CD4-positive, alpha-beta T cell (primary cell): ENCODE measurements at places on chromosomes 1 and 21. TPM values are rescaled to one million over a fixed set of nuclear protein-coding genes. Genes with fewer than 3 reads are reported as not detected.

GRCh38 chr21:33569991-33570390 lies 18.5 kb downstream of the DONSON start:
- H3K4me1 ChIP-seq = no peaks in the 10 kb centered on the region
- peaks cover 79% of the 10 kb centered on the region for H3K36me3 ChIP-seq
- DNase-seq = no peak
- no peak overlapping the region for H3K4me3 ChIP-seq
- H3K27ac ChIP-seq = no peak overlapping the region
- H3K27me3 ChIP-seq = no peaks in the 10 kb centered on the region

DNA sequence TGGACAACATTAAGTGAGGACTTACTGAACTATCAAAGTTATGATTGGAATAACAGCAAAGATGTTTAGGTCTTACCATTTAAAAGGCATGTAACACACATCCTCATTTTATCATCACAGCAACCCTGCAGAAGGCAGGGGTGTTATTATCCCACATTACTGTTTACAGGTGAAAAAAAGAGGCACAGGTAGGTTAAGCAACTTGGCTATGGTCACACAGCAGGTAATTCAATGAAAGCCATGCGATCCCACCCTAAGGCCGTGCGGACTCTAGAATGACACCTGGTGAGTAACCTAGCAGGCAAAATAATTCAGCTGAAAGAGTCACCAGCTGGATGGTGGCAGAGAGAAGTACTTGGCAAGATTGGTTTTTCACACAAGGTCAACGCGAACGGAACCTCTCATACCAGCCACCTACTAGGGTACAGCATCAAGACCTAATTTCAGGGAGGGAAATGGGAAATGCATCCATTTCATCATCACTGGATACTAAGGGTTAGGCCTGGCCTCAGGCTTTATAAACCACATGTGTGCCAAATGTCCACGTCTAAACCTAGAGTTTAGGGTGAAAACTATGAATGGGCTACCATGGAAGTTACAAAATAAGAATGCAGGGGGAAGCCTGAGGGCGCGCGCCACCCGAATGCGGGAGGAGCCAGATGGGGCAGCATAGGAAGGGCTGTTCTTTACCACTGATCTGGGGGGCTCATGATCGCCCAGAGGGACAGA lies 85.3 kb downstream of the SLC66A1 start:
- no peak overlapping the region for H3K27ac ChIP-seq
- H3K36me3 ChIP-seq = peaks cover 48% of the 10 kb centered on the region
- H3K4me3 ChIP-seq = no peak overlapping the region
- H3K4me1 ChIP-seq = peaks cover 71% of the 10 kb centered on the region
- DNase-seq = no peak
- H3K27me3 ChIP-seq = no peaks in the 10 kb centered on the region

DNA sequence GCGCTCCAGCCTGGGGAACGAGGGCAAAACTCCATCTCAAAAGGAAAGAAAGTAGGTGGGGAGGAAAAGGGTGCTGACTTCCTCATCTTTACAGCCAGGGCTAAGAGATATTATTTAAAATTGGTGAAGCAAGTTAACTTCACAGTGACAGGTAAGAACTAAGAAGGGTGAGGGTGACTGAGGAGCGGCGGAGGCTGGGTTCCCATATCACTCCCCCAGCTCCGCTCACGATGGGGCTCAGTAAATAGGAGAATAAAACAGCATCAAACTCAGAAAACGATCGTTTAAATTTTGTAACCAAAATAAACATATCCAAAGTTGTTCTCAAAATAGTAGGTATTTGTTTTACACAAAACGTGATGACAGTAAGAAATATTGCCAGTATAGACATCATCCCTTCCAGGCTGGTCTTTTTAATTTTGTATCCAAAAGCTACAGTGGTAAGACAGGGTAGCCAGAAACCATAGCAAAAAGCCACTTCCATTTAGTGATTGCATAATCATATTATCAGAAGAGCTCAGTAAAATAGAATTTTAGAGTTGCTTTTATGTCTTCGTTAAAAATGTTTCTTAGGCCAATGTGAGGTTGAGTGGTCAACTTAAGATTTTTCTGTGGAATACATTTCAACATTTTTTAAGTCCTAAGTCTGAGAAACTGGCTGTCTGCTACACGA lies 26.2 kb upstream of the ADARB1 start:
- H3K4me1 ChIP-seq = no peaks in the 10 kb centered on the region
- no peak overlapping the region for H3K27ac ChIP-seq
- no peak for DNase-seq
- no peak overlapping the region for H3K4me3 ChIP-seq

GPR153 gene
- total RNA-seq = 0.14 TPM

DNA sequence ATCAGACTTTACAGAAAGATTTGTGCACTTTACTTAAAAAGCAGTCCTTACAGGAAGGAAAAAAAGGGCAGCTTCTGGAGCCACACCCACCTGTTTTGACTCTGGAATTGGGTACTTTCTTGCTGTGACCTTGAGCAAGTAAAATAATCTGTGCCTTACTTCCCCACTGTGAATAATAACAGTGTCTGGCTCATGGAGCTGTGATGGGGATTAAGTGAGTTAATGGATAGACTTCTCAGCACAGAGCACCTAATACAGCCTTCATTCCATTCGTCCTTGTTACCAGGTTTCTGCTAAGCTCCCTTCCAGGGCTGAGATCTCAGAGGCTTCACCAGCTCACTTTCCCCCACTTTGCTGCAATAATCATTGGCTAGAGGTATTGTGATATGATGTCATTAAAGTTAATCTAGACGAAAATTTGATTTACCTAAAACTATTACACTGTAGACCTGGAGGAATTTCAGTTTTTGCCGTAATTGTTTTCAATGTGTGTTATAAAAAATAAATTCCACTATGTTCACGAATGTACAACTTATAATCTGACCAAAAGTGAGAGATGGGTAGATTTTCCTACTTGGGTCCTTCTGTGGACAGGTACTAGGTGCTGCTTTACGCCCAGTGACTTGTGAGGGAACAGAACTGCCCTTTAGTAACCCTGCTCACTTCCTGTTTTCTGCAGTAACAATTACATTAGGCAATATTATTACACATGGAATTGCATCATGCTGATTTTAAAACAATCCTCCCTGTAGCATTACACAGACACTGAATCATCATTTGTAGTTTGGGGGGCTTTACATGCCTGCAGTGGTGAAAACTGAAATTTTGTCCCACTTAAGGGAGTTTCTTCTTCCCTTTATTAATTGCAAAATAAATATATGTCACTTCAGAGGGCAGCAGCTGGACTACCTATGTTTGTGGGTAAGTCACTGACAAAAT lies 19.7 kb upstream of the ABCG1 start:
- DNase-seq = peak; percentile 30
- peak overlapping the region; percentile 64 for H3K27ac ChIP-seq
- H3K27me3 ChIP-seq = no peaks in the 10 kb centered on the region
- H3K4me3 ChIP-seq = no peak overlapping the region
- no peaks in the 10 kb centered on the region for H3K36me3 ChIP-seq
- H3K4me1 ChIP-seq = peaks cover 33% of the 10 kb centered on the region

- H3K27me3 ChIP-seq = no peaks in the 10 kb centered on the region
- H3K36me3 ChIP-seq = no peaks in the 10 kb centered on the region
- no peak for DNase-seq
- H3K4me3 ChIP-seq = no peak overlapping the region
- H3K27ac ChIP-seq = no peak overlapping the region
These were observed 261.4 kb upstream of the USP25 start for GRCh38 chr21:15468368-15468767.

DNA sequence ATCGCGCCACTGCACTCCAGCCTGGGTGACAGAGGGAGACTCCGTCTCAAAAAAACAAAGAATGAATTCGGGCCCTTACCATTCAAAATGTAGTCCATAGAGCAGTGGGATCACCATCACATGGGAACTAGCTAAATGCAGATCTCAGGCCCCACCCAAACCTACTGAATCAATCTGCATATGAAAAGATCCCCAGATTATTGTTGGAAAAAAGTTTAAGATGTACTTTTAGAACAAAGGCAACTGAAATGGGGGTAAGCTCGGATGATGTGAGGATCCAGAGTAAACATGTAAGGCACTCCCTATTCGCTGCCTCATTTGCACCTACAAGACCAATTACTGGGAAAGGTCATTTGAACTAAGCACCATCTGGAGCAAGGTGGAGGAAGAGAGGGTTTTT lies 803 bp upstream of the FLAD1 start:
- H3K4me1 ChIP-seq = peaks cover 24% of the 10 kb centered on the region
- H3K27me3 ChIP-seq = no peaks in the 10 kb centered on the region
- H3K4me3 ChIP-seq = peak overlapping the region; percentile 64
- H3K36me3 ChIP-seq = peaks cover 6% of the 10 kb centered on the region
- peak overlapping the region; percentile 54 for H3K27ac ChIP-seq
- no peak for DNase-seq

CD1E gene
- total RNA-seq = not detected

TMEM269 gene
- total RNA-seq = 0.60 TPM

BEST4 gene
- total RNA-seq = 1.0 TPM

NGF gene
- not detected for total RNA-seq

TSPAN1 gene
- total RNA-seq = not detected

DNA sequence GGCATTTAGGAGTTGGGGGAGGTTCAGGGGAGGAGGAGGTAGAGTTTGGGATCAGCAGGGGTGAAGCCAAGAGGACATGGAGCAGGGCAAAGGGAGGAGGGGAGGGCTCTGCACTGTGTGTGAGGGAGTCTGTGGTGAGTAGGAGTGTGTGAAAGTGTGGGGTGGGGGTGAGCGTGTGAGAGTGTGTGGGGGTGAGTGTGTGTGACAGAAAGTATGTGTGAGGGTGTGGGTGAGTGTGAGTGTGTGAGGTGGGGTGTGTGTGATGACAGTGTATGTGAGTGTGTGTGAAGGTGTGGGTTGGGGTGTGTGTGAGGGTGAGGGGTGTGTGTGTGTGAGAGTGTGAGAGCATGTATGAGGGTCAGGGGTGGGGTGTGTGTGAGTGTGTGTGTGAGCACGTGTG lies 62.6 kb downstream of the GNG4 start:
- no peak for DNase-seq
- no peaks in the 10 kb centered on the region for H3K36me3 ChIP-seq
- no peaks in the 10 kb centered on the region for H3K4me1 ChIP-seq
- no peaks in the 10 kb centered on the region for H3K27me3 ChIP-seq
- H3K27ac ChIP-seq = no peak overlapping the region
- no peak overlapping the region for H3K4me3 ChIP-seq

RTCA gene
- total RNA-seq = 67.1 TPM

- DNase-seq = no peak
- H3K27ac ChIP-seq = no peak overlapping the region
- peaks cover 62% of the 10 kb centered on the region for H3K36me3 ChIP-seq
- H3K4me3 ChIP-seq = no peak overlapping the region
These were observed 33.5 kb upstream of the ADAM30 start for GRCh38 chr1:119929643-119930315.

TOMM40L gene
- 4.1 TPM for total RNA-seq

GRCh38 chr1:209741193-209741592 lies 14.7 kb upstream of the TRAF3IP3 start:
- no peak for DNase-seq
- no peak overlapping the region for H3K27ac ChIP-seq
- no peak overlapping the region for H3K4me3 ChIP-seq
- H3K27me3 ChIP-seq = no peaks in the 10 kb centered on the region

- H3K4me3 ChIP-seq = peak overlapping the region; percentile 78
- peaks cover 19% of the 10 kb centered on the region for H3K4me1 ChIP-seq
- no peaks in the 10 kb centered on the region for H3K27me3 ChIP-seq
- H3K27ac ChIP-seq = peak overlapping the region; percentile 81
- DNase-seq = peak; percentile 14
These were observed 697 bp downstream of the AGO3 start for GRCh38 chr1:35931446-35932157.

DNA sequence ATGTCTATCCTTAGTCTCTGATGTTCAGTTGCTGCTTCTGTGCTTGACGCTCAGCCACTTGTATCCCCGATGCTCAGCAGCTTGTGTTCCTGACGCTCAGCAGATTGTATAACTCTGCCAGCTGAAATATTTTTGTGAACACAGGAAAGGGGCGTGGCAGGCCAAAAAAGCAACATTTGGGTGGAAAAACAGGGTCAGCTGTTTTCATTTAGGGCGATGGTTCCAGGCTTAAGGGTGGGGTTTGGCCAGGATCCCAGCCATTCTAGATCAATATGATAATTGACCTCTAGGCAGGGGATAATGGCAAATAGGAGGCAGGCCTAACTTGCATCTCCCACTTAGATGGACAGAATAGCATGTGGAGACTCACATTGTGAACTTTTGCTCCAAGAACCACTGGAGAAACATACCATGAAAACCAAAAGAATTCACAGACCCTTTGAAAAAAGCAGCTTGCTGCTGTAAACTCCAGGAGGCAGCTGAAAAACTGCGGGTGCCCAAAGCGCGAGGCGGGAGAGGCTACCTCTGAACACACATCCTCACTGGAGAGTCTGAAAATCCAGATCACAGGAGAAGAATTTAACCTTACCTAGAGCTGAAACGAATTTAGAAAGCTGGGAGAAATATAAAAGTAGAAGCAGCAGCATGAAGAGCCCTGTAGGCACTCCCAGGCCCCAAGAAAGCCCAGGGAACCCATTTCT lies 58.3 kb downstream of the ZNF648 start:
- no peak overlapping the region for H3K4me3 ChIP-seq
- H3K27me3 ChIP-seq = no peaks in the 10 kb centered on the region
- H3K4me1 ChIP-seq = no peaks in the 10 kb centered on the region
- H3K36me3 ChIP-seq = no peaks in the 10 kb centered on the region

DNA sequence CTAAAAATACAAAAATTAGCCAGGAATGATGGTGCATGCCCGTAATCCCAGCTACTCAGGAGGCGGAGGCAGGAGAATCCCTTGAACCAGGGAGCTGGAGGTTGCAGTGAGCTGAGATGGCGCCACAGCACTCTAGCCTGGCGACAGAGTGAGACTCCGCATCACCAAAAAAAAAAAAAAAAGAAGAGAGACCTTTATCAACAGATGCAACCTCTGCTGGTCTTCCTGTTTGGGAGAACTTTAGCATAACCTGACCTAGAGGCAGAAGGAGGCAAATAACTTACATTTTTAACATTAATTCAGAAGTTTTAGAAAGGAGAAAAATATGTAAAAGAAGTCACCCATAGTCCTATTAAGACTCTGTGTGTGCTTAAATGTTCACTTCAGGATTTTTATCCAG lies 32.4 kb downstream of the SLAMF1 start:
- H3K27ac ChIP-seq = no peak overlapping the region
- H3K4me3 ChIP-seq = no peak overlapping the region
- H3K36me3 ChIP-seq = peaks cover 92% of the 10 kb centered on the region
- H3K4me1 ChIP-seq = peaks cover 16% of the 10 kb centered on the region
- H3K27me3 ChIP-seq = no peaks in the 10 kb centered on the region
